ENCODE measurements at places on chromosomes 1 and 21.

GRCh38 chr1:38475624-38476005 is 384.0 kb downstream of the RRAGC start:
- no peak for DNase-seq

DNA sequence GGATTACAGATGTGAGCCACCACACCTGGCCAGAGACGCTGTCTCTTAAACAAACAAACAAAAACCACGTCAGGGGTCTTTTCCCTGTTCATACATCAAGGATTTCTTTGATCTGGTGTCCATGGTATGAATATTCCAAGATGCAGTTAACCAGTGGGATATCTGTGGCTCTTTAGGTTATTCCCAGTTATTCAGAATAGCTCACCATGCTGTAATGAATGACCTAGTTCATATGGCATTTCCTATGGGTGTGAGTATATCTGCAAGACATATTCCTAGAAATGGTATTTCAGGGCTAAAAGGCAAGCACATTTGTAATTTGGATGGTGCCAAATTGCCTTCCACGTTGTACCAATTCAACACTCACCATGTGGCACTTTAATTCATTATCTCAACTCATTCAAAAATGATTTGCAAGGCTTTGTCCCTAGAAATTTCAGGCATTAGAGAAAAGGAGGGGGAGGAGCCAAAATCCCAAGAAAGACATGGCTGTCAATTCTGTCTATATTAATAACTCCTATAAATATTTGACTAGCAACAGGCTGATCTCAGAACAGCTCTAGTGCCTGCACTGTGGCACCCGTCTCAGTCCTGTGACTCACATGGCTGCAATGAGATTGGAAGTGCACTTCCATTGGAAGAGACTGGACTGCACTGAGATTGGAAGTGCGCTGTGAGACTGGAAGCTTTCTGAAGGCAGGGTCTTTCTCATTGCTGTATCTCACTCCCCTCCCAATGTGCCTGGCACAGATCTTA is 6.0 kb upstream of the STMN1 start:
- DNase-seq = no peak

DNA sequence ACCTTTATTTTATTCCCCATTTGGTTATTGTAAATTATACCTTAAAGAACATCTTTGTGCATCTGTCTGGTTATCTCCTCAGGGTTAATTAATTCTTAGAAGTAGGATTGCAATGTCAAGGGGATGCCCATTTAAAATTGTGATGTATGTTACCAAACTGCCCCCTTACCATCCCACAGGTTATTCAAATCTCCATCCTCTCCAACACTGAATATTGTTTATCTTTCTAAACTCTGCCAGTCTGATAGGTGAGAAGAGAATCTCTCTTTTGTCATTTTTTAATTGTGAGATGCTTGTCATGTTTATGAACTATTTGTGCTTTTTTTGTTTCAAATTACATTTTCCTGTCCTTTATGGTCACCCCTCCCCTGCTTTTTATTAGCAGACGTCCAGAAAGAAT is 55.8 kb downstream of the VWA5B1 start:
- DNase-seq = no peak

DNA sequence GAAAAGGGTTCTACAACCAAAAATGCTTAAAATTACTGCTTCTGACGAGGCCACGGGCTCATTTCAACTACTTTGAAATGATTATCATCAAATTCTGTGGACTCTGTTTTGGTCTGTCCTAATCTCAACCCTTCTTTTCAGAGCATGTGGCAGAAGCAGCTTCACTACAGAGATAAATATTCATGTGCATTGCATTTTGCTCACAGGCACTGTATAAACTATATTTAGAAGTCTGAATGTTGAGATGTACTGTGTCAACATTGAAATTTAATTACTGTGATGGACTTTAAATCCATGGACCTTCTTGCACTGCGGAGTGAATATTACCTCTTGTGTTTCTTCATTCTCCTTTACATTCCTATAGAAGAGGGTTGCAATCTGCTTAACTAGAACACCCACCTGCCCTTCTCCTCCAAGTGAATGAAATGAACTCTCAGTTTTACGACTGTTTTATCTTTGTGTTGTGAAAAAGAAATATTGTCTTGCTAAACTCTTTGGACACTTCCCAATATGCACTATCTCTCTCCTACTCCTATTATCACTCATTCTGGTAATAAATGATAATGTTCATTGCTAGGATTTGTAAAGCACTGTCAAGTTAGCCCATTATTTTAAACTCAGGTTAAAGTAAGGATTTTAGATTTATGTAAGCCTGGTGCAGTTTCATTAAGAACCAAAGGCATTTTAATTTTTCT is 281.2 kb upstream of the ST6GALNAC5 start:
- DNase-seq = no peak

- DNase-seq = peak; percentile 59
These were observed 511 bp upstream of the SNX27 start for GRCh38 chr1:151611288-151611790.

GRCh38 chr1:53681977-53682685 is 56.8 kb downstream of the GLIS1 start:
- DNase-seq = peak; percentile 12

DNA sequence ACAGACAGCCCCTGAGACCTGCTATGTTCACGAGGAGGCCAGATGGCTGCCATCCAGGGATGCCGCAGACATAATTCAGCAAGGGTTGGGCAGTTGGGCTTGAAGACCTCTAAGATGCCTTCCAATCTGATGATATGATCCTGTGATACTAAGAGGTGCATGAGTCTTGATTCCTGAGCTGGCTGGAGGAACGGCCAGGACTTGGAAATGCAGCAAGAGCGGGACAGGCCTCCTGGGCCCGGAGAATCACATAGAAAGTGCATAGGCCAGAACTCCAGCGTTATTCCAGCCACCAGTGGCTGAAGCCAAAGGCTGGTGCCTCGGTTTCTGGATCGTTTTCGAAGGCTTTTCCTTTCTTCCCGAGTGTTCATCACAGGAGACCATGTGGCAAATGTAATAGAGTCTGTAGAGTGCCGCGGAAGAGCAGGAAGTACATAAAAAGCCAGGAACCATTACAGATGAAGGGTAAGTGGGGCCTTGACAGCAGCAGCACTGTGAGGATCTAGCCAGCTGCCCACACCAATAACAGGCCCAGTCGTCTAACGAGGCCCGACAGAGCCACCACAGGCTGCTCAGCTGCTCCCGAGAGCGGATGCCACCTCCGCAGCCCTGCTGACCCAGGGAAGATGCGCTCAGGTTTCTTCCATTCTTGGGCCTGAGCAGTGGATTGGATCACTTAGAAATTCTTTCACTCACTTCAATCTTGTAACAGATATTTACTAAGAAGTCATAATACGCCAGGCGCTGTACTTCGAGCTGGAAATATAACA is 14.0 kb upstream of the LHX4 start:
- no peak for DNase-seq

GRCh38 chr1:77975386-77975785 is 3.5 kb downstream of the FUBP1 start:
- no peak for DNase-seq

GRCh38 chr1:98452162-98452561 is 209.4 kb upstream of the SNX7 start:
- no peak for DNase-seq

DNA sequence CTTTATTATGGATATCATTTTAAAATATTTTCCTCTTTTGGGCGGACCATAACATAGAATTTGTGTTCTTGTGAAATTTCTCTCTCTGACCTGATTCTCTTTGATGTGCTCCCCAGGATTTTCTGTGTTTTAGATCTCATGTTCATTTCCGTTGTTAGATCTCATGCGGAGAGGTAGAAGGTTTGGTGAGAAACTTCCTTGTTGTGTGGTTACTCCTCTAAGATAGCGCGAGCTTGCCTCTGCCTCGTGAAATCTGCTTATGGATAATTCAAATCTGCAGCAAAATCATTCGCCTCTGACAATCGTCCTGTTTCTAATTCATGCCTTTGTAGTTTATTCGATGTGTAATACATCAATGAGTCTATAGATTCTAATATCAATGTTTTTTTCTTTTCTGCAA is 580.4 kb downstream of the USP25 start:
- no peak for DNase-seq

DNA sequence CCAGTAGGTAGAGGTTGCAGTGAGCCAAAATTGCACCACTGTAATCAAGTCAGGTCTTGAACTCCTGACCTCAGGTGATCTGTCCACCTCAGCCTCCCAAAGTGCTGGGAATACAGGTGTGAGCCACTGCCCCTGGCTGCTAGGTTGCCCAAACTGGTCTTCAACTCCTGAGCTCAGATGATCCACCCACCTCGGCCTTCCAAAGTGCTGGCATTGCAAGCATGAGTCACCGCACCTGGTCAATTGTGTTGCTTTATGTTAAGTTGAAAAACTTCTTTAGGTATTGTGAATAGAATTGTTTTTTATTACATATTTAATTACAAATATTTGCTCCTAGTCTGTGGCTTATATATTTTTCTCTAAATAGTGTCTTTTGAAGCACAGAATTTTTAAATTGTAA is 80.5 kb downstream of the PRKAB2 start:
- DNase-seq = no peak

- DNase-seq = no peak
These were observed 120.1 kb upstream of the SGIP1 start for GRCh38 chr1:66413838-66414175.

DNA sequence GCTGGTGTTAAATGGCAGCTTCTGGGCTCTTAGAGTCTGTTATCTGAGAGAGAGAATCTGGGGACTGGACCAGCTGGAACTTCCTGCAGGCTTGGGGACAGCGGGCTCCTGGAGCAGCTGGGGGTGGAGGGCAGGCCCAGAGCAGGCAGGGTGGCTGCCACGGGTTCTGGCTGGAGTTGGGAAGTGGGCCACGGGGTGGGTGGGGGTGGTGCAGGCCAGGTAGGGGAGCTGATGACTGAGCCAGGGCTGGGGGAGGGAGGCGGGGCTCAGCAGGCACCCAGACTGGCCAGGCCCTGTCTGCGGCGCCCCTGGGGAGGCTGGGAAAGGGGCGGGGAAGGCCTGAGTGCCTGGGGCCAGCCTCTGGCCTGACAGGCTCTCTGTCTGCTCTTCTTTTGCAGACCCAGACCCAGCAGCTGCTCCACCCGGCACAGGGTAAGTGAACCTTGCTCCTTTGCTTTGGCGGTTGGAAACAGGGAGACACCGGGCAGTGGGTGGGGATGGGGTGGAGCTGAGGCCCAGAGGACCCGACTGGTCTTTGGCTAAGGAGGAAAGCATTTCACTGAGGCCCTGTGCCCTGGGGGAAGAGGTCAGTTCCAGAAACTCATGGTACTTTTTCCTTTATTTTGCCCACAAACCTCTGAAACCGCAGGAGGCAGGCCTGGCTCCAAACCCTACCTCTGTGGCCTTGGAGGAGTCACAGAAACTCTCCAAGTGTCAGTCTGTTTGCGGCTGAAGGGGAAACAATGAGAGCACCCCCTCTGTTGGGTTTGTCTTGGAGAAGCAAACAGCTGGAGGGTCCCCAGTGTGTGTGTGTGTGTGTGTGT is 48.8 kb downstream of the ARHGEF10L start:
- DNase-seq = no peak

DNA sequence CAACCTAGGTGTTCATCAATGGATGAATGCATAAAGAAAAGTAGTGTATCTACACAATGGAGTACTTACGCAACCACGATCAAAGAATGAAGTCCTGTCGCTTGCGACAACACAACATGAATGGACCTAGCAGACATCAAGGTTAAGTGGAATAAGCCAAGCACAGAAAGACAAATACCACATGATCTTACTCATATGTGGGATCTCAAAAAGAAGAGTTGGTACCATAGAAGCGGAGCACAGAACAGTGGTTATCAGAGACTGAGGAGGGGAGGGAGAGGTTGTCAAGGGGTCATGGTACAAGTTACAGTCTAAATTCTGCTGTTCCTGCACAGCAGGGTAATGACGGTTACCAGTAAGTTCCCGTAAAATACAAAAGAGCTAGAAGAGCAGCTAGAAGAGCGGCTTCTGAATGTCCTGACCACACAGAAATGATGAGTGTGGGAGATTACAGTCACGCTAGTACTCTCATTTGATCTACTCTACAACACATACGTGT is 36.7 kb downstream of the NPHP4 start:
- DNase-seq = no peak

- peak; percentile 18 for DNase-seq
These were observed 198.8 kb downstream of the CRB1 start for GRCh38 chr1:197466813-197467212.

- no peak for DNase-seq
These were observed 299.4 kb upstream of the LYPLAL1 start for GRCh38 chr1:218874313-218874712.

- no peak for DNase-seq
These were observed 27.4 kb downstream of the SNRPE start for GRCh38 chr1:203888807-203889251.

DNA sequence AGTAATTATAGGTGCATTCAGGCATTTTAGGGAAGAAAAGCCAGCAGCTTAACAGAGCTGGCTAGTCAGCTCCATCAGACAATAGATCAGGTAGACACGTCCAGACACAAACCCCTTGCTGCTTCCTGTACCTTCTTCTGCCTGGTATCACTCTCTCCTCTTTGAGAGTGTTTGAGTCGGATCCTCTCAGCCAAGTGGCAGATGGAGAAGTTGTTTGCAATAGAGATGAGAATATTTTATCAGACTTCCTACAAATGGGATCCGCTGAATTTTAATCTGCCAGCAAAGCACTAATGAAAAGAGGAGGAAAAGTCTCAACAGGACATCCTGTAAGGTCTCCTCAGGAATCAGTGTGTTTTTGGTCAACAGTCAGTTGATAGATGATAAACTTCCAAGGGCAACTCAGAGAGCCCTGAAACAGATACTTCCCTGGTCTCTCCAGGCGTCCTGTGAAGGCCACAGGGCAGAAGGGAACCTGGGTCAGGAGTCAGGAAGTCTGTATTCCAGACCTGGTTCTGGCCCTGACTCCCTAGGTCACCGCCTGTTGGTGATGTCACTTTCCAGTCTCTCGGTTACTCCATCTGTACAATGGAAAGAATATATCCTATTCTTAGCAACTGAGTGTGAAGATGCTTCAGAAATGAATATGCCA is 62.1 kb upstream of the PROX1 start:
- no peak for DNase-seq

GRCh38 chr1:167441222-167441621 is 77.1 kb downstream of the CD247 start:
- no peak for DNase-seq

DNA sequence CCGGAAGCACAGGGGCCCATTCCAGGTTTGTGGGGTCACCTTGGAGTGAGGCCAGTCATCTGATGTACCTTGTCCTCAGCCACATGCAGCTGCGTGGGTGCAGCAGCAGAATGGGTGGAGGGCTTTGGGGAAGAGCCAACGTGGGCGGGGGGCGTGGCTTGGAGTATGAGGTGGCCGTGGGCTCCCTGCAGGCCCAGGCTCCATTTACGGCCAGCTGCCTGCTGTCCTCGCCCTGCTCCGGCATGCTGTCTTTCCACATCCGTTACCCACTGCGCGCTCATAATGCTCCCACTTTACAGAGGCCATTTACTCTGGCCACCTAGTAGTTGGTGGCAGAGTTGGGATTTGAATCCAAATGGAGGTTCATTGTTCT is 27.8 kb upstream of the TINAGL1 start:
- no peak for DNase-seq

GRCh38 chr1:223137455-223138085 is 5.5 kb downstream of the TLR5 start:
- no peak for DNase-seq

GRCh38 chr1:48841966-48842365 is 65.3 kb upstream of the BEND5 start:
- no peak for DNase-seq

All from hematopoietic multipotent progenitor cell treated with erythropoietin and hydrocortisone succinate and interleukin-3 and kit ligand, for 8 days (in vitro differentiated cells).